Posterior vena cava (tissue), 2 donors: ENCODE measurements at places on chromosomes 2 and 18. TPM values are rescaled to one million over a fixed set of nuclear protein-coding genes. Genes with fewer than 3 reads are reported as not detected.

DNA sequence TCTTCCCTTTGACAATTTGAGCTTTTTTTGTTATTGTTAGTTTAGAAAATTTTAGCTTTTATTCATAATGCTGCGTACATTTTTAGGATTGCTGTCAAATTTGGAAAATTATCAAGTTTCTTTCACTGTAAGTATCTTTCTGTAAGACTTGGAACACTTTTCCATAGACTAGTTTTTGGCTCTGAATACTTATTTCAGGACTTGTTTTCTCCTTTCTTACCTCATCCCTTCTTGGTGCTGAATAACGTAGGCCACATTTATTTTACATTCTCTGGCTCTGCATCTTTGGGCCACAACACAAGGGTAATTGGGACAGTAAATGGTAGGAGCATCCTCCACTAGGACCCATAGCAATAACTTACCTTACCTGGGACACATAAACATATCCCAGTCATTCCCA, 85.1 kb downstream of the CCDC85A start:
- DNase-seq: no peak

GRCh38 chr18:23982155-23983079, 32.1 kb upstream of the TTC39C start:
- DNase-seq: peak; percentile 95

The SIX2 gene
- 0.33 TPM for total RNA-seq

DNA sequence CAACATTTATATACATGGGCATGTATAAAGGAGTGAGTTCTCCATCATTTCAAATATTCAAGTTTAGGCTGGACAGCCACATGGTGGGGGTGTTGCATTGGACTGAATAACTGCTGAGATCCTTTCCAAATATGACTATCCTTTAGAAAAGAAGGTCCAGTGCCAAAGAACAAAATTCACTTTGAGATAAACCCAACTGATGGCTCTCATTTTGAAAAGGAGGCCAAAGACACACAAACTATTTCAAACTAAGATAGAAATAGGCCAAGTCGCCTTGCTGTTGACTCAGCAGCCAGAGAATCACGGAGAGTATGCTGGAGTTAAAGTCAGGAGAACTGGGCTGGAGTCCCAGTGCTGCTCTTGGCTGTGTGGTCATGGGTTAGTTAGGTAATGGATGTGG, 204.5 kb upstream of the LRATD1 start:
- no peak for DNase-seq

The COL3A1 gene
- total RNA-seq: 826 TPM

The SLC8A1 gene
- 105 TPM for total RNA-seq

The KCNG2 gene
- total RNA-seq: 0.56 TPM

The HRH4 gene
- total RNA-seq: not detected

DNA sequence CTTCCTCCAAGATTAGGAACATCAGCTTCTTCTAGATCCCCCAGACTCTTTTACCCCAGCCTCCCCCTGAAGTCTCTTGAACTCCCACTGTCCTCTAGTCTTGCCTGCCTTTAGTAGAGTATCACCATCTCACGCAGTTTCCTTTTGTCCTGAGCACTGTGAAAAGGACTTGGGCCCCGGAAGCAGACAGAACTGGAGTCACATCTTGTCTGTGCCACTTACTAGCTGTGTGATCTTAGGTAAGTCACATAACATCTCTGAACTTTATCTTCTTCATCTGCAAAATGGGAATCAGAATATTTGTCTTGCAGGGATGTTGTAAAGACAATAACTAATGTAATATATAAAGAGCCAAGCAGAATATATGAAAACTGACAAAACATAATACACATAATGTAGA, 8.4 kb upstream of the TRABD2A start:
- no peak for DNase-seq
